ENCODE measurements at places on chromosomes 6 and 20. TPM values are rescaled to one million over a fixed set of nuclear protein-coding genes. Genes with fewer than 3 reads are reported as not detected.

DNA sequence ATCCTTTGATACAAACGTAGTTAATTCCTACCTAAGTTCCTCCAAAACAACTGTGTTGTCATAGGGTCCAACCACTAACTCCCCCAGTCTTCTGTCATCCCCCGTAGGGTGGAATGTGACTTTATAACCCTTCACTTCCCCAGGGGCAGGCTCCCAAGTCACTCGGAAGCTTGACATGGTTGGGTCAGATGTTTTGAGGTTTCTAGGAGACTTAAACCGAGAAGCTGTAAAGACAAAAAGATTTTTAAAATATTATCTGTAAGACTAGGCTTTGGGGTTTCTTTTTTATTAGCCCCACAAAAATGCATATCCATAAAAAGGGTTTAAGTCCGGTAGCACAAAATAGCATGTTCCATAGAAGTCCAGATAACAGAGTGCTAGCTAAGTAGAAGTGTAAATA is 50.2 kb downstream of the COL12A1 start:
- H3K4me3 ChIP-seq = no peak overlapping the region
- no peak for DNase-seq
- no peaks in the 10 kb centered on the region for H3K36me3 ChIP-seq
- H3K27ac ChIP-seq = no peak overlapping the region
- H3K4me1 ChIP-seq = no peaks in the 10 kb centered on the region
- H3K27me3 ChIP-seq = no peaks in the 10 kb centered on the region

HSP90AB1 gene
- 580 TPM for total RNA-seq

PRND gene
- not detected for total RNA-seq

GRCh38 chr6:112979830-112980229 is 632.7 kb downstream of the RFPL4B start:
- H3K27me3 ChIP-seq = no peaks in the 10 kb centered on the region
- DNase-seq = peak; percentile 17
- H3K36me3 ChIP-seq = no peaks in the 10 kb centered on the region
- no peak overlapping the region for H3K4me3 ChIP-seq

GRCh38 chr6:132466952-132467351 is 46.0 kb downstream of the STX7 start:
- no peaks in the 10 kb centered on the region for H3K27me3 ChIP-seq
- H3K4me3 ChIP-seq = no peak overlapping the region
- H3K27ac ChIP-seq = no peak overlapping the region
- DNase-seq = no peak

DNA sequence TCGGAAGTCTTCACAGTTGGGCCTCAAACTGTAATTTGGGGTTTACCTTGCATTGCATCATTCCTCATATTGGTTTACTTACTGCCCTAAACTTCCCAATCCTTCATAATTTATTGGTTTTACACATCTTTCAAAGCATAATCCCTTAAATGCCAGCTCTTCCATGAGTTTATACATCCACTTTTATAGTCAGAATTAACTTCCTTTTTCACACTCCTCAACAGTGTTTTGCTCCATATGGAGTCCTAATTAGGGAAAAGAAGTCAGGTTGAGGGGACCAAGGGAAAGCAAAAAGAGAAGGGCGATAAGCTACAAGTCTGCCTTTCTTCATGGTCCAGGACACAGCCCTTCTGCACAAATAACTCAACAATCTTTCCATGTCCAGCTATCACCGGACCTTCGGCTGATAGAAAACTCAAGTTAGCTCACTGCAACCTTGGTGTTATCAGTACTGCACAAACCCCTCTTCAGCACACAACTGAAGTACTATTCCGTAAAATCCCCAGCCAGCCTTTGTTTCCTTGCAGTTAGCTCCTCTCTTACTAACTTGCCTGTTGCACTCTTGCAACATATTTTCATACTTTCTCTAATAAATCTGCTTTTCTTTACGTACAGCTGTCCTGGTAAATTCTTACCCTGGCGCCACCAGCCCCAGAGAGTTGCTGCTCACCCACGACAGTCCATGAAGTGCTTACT is 2.0 kb downstream of the EEF1E1 start:
- H3K27ac ChIP-seq = no peak overlapping the region
- peaks cover 7% of the 10 kb centered on the region for H3K4me1 ChIP-seq
- no peak for DNase-seq
- no peaks in the 10 kb centered on the region for H3K36me3 ChIP-seq

- no peaks in the 10 kb centered on the region for H3K27me3 ChIP-seq
- peaks cover 64% of the 10 kb centered on the region for H3K36me3 ChIP-seq
- H3K4me3 ChIP-seq = no peak overlapping the region
- no peak overlapping the region for H3K27ac ChIP-seq
- DNase-seq = no peak
- no peaks in the 10 kb centered on the region for H3K4me1 ChIP-seq
These were observed 93.0 kb downstream of the HUS1B start for GRCh38 chr6:563863-564262.

RNF217 gene
- 40.2 TPM for total RNA-seq

Data from tibial nerve (tissue), 4 donors.